ENCODE measurements at places on chromosomes 6 and 20.

DNA sequence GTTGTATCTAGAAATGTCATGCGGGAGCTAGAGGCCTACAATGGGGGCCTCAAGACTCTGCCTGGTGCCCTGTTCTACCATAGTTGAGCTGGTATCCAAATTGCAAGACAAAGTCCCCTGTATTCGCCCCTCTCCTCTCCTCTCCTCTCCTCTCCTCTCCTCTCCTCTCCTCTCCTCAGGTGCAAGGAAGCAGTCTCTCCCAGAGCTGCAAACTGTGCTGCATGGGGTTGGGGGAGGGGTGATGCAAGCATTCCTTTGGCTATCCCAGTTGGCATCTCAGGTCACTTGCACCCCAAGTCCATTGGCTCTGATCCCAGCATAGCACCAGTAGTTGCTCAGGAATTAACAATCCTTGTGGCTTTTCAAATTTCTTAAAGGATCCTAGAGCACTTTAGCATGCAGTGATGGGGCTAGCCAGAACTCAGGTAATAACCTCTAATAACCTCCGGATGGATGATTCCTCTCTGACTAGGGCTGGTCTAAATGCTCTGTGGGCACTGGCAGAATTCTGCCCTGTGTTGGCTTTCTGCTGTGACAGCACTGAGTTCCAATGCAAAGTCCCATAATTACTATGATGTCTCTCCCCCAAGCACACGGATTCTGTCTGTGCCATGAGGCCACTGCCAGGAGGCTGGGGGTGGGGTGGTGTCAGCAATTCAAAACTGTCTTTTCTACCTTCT is 35.3 kb downstream of the TAF11 start:
- DNase-seq: no peak

DNA sequence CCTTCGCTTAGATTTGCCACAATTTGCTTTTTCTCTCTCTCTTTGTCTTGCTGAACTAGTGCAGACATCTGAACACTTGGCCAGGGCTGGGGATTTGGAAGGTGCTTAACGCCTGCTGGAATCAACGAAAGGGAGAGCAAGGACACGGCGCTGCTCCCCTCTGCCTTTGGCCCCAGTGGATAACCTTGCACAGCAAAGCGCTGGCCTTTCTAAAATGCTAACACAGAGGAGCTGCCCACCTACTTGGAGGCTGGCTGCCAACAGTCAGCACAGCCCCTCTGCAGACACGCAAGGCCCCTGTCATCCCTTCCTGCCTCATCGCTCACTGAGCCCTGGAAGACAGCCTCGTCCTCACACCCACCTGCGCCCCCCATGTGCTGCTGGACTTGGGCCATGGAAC is 37.5 kb downstream of the C20orf203 start:
- no peak for DNase-seq

DNA sequence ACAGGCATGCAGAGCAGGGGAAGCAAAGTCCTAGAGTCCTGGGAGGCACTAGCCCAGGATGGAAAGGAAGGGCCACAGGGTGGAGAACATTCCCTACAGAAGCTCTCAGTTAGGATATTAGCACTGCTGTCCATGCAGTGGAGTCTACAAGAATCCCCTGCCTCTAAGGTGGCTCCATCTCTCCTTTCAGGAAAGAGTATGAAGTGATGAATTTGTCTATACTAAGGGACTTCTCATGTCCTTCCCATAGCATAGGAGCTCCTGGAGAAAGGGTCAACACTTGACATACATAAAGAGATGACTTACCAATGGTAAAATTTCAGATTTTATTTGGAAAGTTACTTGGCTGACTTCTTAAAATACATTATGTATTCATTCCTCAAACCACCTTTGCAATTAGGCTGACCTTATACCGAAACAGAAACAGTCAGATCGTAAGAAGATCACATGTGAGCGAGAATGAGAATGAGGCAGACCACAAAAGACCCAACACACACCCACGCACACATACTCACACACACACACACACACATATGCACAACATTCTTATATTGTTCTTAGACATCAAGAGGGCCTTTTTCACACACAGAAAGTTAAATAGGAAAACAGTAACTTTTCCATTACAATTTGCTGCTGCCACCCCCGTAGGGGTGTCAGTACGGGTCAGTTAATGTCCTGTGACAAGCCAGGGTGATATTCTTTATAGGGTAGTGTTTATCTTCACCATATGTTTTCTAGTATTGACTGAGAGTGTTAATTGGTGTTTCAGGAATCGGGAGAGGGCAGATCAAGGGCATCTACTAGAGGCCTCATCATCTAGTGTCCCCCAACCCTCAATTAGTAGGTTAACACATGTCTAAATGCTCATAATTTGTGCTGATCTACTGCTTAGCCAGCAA is 159.4 kb downstream of the FAXC start:
- no peak for DNase-seq

- no peak for DNase-seq
These were observed 416 bp downstream of the RSPH4A start for GRCh38 chr6:116616737-116617053.

DNA sequence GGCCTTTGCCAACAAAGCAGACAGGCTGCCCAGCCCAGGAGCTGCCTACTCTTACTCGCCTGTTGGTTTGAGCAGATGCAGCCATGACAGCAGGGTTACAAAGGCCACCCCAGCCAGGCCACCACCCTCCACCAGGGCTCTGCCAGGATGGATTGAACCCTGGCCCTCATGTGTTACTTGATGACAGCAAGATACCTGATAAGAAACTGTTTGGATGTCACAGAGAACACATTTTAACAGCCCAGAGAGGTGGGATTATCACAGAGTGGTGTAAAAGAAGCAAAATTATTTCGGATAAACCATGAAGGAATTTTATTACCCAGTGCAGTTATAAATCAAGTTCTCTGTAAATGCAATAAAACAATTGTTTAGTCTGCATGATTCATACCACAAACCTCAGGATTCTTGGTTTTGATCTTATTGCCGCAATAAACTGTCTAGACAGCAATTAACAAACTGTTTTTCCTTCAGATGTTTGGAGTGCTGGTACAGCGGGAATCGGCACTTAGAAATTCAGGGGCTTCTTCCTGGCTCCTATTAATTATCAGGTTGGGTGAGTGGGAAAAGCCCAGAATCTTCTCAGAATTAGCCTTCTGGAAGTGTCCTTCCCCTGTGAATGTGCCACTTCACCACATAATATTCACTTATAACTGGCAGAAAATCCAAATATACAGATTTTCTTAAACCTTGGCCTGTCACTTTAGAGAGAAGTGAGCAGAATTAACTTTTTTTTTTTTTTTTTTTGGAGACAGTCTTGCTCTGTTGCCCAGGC is 58.0 kb upstream of the SALL4 start:
- no peak for DNase-seq

GRCh38 chr20:20547221-20547875 is 165.1 kb downstream of the RALGAPA2 start:
- DNase-seq: no peak

DNA sequence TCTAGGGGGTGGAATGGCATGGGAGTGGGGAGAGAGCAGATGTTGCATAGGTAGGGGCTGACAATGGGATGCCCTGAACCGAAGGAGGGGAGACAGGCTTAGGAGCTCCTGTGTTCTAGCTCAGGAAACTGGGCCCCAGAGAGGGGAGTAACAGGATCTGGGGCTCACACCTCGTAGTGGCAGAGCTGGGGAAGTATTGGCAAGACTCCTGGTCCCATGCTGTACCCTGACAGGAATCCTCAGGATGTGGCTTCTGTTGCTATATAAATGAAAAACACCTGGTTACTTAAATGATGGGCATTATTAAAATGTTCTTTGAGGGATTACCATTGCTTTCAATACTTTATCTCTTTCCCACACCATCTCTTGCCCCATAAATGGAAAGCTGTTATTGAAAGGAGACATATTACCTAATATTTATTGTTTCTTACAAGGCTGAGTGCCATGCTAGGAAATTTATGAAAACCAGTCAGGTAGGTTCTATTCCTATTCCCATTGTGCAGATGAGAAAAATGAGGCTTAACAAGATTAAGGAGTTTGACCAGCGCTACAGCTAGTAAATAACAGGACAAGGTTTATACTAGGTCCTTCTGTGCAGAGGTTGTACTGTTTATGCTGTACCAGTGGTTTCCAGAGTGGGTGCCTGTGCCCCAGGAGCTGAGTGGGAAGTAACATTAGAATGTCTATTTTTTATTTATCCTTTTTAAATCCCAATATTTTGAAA is 35.3 kb upstream of the TCP11 start:
- DNase-seq: no peak

GRCh38 chr6:156869980-156870398 is 92.8 kb downstream of the ARID1B start:
- DNase-seq: no peak

DNA sequence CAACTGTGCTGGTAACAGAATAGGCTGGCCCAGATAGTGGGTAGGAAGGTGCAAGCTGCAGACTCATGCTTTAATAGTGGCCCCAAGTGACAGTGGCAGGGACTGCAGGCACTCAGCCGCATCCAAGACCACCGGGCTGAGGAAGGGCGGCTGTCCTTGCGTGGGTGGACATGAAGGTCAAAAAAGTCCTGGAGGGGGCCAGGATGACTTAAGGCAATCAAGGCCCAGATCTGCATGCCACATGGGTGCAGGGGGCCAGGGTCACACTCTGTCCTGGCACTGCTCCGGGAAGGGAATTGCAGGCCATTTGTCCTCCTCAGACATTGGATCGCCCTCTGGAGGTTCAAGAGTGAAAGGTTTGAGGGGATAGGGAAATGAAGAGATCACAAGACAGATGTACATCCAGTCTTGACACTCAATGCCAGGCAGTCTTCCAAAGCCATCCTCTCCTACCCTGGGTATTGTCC is 10.4 kb upstream of the VNN2 start:
- peak; percentile 27 for DNase-seq

- DNase-seq: no peak
These were observed 26.4 kb downstream of the LYRM2 start for GRCh38 chr6:89612121-89612520.

- no peak for DNase-seq
These were observed 20.5 kb downstream of the CEBPB start for GRCh38 chr20:50211091-50211490.

- DNase-seq: no peak
These were observed 441.3 kb downstream of the CDC5L start for GRCh38 chr6:44828780-44829179.

GRCh38 chr20:54200487-54201267 is 7.2 kb upstream of the PFDN4 start:
- peak; percentile 80 for DNase-seq

- DNase-seq: no peak
These were observed 193.7 kb downstream of the SLC35F1 start for GRCh38 chr6:118100717-118101116.

GRCh38 chr20:47396762-47397476 is 40.4 kb upstream of the ZMYND8 start:
- DNase-seq: no peak

DNA sequence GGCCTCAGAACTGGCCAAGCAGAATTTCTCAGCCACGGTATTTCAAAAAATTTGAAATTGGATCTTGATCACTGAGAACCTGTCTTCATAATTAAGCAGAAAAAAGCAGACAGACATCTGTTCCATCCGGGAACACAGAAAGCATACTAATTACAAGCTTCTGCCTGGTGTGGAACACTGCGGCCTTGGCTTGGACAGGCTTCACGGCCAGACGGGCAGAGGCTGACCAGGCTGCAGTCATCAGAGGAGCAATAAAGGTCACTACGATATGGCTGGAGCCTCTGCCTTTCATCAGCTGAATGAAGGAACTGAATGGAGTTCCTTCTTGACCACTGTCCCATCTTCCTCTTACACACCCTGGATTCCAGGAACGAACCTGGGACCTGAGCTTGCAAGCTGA is 3.9 kb upstream of the NRSN1 start:
- no peak for DNase-seq

- no peak for DNase-seq
These were observed 77.1 kb upstream of the MAN1A1 start for GRCh38 chr6:119426619-119427018.

DNA sequence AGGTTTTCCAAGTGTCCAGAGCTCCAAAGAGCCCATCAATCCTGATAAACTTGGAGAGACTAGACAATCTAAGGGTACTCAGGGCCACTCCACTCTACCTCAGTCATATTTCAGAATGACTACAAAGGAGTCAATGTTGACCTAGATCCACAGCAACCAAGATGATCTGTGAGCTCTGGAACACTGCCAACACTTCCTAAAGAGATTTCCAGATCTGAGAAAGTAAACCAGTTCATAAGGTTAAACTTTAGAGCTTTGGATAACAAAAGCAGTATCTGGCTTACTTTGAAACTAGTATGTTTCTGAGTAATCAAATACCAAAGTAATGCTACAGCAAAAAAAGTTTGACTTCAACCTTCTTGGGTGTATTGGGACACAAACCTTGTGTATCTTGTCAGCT is 122.7 kb downstream of the BTBD9 start:
- DNase-seq: no peak

DNA sequence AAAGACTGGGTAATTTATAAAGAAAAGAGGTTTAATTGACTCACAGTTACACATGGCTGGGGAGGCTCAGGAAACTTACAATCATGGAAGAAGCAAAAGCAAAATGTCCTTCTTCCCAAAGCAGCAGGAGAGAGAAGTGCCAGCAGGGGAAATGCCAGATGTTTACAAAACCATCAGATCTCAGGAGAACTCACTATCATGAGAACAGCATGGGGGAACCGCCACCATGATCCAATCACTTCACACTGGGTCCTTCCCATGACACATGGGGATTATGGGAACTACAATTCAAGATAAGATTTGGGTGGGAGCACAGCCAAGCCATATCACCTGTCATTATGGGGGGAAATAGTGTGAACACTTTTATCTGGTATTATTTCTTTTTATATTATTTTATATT is 557.2 kb downstream of the EYS start:
- DNase-seq: no peak

GRCh38 chr6:157453978-157454377 is 73.0 kb downstream of the ZDHHC14 start:
- no peak for DNase-seq

DNA sequence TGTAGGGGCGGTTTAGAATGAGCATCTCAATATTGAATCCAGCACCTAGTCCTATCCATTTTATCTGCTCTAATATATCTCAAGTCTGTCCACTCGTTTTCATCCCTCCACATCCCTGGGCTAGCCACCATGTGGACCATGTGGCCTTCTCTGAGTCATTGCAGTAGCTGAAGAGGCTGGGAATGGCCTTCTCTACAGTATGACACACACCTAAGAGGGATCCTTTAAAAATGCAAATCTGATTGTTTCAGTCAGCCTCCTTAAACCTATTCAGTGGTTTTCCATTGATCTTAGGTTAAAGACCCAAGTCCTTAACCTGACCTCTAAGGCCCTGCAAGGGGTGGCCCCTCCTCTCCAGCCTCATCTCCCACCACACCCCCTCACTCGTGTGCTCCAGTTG is 9.4 kb downstream of the RING1 start:
- no peak for DNase-seq

- no peak for DNase-seq
These were observed 31.4 kb upstream of the TMEM14A start for GRCh38 chr6:52639493-52639892.

- DNase-seq: no peak
These were observed 78.9 kb downstream of the SLC35F1 start for GRCh38 chr6:117985916-117986315.

Data from HuH-7.5 (cell line).